Activated CD4-positive, alpha-beta T cell treated with anti-CD3 and anti-CD28 coated beads, Interleukin-2, amount 50 U/mL, for 4 hours (primary cell): ENCODE measurements at places on chromosomes 6 and 20.

GRCh38 chr6:13922750-13923149 is 2.0 kb upstream of the RNF182 start:
- DNase-seq, result no peak

- DNase-seq, result no peak
These were observed 680.9 kb downstream of the MAFB start for GRCh38 chr20:40008177-40008576.

DNA sequence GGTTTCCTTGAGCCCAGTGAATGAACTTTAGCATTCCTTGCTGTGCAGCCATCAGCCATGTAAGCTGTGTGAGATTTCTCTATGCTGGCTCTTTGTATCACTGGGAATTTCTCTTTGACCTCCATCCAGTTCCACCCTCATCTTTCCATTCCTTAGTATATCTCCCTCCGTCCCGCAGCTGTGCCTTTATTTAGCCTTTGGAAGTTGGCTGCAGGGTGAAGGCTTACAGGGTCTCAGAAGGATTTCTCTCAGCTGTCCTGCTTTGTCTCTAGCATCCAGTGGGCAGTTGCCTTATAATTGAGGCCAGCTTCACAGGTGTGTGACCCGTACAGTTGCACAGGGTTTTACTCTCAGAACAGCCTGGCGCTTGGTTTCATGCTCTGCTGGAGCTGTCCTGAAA is 144.3 kb downstream of the PXDC1 start:
- DNase-seq, result no peak

GRCh38 chr6:61711849-61712248 is 574.2 kb downstream of the KHDRBS2 start:
- DNase-seq, result no peak

GRCh38 chr6:14187406-14187805 is 69.8 kb downstream of the CD83 start:
- no peak for DNase-seq

DNA sequence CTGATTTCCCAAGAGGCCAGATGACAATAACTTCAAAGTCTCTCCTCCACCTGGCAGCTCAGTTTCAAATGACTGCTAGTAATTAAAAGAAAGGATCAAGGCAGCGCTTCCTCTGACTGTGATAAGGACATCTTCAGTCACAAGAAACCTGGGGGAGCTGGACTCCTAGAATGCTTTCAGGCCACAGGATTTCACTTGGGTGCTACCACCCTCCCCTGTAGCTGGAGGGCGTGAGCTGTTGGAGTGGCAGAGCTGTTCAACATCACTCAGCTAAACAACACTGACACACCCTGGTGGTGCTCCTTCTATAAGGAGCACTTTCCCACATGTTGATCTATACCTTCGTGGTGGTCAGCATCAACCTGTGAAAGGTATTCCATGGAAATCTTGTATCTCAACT is 2.2 kb upstream of the CNR1 start:
- no peak for DNase-seq

DNA sequence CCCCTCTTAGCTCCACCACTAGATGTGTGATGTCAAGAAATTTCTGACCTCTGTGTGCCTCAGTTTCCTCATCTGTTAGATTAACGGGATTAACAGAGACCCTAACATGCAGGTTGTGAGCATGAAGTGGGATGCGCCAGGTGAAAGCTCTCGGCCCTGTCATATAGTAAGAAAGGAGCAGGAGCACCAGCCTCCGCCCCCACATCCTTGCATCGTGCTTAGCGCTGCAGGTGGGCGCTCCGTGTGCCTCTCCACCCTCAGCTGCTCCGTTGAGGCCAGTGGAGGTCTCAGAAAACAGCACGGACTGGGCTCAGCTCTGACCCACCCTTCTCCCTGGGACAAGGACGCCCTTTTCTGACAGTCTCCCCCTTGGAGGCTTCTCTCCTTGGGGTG is 63.4 kb downstream of the TCP11 start:
- no peak for DNase-seq

GRCh38 chr6:5365436-5366195 is 104.3 kb downstream of the FARS2 start:
- DNase-seq, result no peak

GRCh38 chr20:5835321-5835821 is 85.2 kb downstream of the SHLD1 start:
- peak; percentile 11 for DNase-seq

- no peak for DNase-seq
These were observed 25.0 kb downstream of the HEBP2 start for GRCh38 chr6:138428944-138429598.

DNA sequence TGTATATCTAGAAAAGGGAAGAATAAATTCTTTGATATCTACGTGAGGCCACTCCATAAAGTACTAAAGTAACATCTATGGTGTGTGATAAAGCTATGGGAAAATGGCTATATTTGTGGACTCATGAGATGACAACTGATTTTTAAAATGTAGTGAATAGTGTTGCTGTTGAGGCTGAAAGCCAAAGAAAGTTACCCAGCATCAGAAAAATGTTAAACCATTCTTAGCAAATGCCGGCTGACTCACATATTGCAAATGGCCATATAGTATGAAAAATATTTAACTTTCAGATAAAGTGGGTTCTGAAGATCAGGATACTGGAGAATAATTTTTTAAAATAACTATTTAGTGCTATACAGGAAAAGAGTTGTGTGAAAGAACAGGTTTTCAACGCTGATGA is 129.9 kb upstream of the GRIK2 start:
- no peak for DNase-seq

GRCh38 chr20:23691675-23692074 is 2.8 kb upstream of the CST4 start:
- no peak for DNase-seq

GRCh38 chr6:98833307-98834059 is 891 bp upstream of the POU3F2 start:
- no peak for DNase-seq

DNA sequence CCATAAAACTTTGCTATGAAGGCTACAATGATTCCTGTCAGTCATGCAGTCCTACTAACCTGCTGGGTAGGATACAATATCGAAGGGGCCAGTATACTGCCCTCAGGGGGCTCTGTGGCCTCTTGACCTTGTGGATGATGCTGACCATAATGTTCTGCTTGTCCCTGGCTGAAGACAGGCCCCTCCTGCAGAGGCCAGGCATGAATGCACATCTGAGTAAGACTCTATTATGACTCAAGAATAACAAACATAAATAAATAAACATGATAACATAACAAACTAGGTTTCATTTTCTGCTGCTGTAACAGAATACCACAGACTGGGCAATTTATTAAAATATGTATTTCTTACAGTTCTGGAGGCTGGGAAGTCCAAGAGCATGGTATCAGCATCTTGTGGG is 44.0 kb upstream of the POU5F1 start:
- DNase-seq, result no peak

- no peak for DNase-seq
These were observed 4.6 kb downstream of the SYTL3 start for GRCh38 chr6:158654498-158654897.

- DNase-seq, result no peak
These were observed 43.2 kb upstream of the FNDC1 start for GRCh38 chr6:159125951-159126352.
